ENCODE measurements at places on chromosomes 2 and 18.
A peak's percentile ranks its signal among the peaks of the same experiment; 100 is the strongest.

DNA sequence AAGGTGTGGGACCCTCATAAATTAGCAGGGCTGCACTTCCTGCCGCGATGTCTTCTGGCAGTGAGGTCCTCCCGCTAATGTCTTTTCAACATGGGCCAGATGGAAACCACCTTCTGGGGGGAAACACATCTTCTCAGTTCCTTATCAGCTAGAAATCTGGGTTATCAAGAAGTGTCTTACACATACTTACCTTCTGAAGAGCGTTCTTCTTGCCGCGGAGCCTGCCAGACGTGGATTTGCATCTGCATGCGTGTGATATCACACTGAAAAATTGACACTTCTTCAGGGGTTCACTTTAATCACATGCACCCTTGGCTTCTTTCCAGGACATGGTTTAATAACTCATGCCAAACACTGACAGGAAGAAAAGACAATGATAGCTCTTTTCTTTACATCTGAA, 163.5 kb upstream of the SOX11 start:
- DNase-seq = no peak

DNA sequence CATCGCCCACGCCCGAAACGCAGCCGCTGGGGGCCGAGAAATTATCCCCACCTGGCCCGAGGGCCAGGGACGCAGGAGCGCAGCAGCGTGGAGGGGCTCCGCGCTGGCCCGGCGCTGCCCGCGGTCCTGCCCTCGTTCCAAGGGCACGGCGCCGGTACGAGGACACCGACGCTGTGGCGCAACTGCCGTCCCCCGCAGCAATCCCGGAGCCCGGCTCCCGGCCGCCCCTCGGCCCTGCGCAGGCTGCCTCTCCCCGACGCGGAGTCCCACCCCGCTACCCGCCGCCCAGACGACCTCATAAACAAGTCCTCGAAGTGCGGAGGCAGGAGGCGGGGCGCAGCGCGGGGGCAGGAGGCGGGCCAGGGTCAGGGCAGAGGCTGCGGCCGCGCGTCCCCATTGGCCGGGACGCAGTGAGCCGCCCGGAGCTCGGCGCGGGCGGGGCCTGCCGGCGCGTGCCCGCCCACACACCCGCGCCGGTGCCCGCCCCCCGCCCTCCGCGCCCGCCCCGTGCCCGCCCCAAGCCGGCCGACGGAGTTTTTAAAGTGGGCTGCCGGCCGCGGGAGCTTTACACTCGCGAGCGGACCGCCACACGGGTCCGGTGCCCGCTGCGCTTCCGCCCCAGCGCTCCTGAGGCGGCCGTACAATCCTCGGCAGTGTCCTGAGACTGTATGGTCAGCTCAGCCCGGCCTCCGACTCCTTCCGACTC, at the start of gene EPAS1:
EPAS1 (plus strand) TSS at position 568 of the 706 bp plus-strand sequence. CDS start 505 bp downstream, outside the sequence.
- no peak for DNase-seq

DNA sequence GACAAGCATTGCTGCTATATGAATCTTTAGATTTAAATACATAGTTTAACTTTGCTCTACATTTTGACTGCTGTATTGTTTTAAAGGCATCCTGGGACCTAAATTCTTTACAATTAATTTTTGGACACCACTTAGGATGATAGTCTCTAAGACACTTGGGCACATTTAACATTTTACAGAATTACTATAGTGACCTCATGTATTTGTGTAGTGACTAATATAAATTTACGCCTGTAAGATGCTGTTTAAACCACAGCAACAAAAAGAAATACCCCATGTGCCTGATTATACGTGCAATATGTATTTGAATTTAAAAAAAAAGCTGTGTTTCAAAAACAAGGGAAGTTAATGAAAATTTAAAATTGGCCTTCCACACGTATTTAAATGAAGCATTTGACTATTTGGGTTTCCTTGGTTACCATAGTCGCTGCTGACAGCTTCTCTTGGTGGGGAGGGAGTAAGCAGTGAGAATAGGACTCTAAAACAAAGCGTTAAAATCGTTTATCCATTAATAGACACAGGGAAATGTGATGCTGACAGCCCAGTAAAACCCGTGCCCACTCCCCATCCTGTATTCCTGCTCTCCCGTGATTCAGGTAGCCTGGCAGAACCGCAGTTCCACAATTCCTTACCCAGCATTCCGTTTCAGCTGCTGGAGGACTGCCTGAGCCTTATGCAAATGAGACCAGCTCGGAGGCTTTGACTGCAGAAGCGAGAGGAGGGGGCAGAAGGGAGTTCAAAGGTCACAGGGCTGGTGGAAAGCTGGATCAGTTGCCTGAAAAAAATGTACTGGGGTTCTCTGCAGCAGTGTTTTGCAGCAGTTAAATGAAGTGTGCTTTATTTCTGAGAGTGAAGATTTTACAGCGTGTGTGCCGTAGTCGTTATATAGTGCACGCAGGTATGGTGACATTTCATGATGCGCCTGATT, 104.3 kb downstream of the CSRNP3 start:
- peak; percentile 84 for DNase-seq

DNA sequence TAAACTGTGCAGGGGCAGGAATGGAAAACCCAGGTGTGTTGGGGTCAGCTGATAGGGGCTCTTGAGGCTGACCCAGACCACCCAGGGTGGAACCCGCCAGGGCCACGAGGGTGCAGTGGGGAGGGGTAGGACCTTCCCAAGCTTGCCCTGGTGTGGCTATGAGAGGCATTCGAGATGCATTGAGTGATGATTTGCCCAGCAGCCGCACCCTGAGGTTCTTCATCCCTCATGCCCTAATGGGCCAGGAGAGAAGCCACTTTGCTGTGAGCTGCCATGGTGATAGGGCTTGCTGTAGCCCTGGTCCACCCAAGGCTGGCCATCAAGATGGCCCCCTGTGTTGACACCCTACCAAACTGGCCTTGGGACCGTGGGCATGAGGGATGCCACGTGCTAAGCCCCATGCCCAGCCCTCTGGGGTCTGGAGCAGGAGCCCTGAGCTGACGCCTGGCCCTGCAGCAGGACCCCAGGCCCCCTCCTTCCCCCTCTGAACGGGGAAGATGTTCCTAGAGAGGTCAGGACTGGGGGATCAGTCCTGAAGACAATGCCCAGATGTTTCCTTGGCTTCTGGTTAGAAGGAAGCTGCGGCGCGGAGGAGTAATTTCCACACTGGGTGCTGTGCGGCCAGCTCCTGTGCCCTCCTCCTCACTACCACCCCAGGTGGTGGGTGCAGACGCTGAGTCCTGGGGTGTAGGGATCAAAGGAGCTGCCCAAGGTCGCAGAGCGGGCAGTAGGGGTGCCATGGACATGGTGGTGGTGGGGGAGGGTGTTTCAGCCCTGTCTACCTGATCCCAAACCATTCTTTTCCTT, 122.5 kb upstream of the HDAC4 start:
- DNase-seq = no peak

- no peak for DNase-seq
These were observed 433.2 kb upstream of the RGPD4 start for GRCh38 chr2:107393516-107393915.
